ENCODE measurements at places on chromosomes 13 and 19. TPM values are rescaled to one million over a fixed set of nuclear protein-coding genes. Genes with fewer than 3 reads are reported as not detected.

DNA sequence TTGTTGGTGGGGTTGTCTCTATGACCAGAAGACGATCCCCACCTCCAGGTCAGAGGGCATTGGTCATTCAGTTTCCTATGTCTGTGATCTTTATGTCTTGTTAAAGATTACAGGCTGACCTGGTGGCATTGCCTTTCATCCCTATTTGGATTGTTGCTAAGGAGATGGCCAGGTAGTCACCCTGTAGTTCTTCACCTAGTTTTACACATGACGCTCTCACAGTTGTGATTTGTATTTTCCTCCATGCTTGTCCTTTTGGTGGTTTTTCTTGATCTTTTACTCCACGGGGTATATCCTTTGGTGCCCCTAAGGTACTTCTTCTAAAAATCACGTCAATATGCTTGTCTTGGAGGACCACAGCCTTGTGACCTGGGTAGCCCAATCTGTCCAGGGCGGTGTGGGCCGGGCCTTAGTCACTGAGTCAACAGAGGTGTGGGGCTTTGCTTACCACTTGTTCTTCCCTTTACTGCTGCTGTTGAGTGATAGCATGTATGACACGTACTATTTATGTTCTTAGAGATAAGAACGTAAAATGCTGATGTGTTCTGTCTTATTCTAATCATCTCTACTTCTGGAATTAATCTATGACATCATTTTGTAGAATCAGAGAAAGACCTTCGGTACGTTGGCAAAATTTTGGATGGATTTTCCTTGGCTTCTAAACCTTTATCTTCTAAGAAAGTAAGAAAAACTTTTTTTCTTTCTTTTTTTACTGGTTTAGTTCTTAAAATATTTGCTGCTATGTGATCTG lies 20.1 kb downstream of the GPATCH1 start:
- no peak for DNase-seq

- DNase-seq = no peak
These were observed 18.8 kb downstream of the MTRF1 start for GRCh38 chr13:41244556-41244955.

ZNF829 gene
- 3.2 TPM for total RNA-seq

DNA sequence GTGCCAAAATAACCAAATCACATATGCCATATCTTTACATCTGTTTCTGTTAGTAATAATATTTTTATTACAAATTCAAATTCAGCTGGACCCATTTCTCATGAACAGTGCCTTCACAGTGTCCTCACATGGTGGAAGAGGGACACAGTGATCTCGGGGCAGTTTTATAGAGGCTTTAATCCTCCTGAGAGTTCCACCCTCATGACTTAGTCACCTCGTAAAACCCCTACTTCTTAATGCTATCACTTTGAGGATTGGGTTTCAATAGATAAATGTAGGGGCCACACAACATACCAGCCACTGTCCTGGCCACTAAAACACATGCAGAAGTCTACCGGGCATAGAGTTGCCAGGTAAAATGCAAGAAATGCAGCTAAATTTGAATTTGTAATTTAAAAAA lies 201.5 kb downstream of the MYO16 start:
- DNase-seq = no peak

DNA sequence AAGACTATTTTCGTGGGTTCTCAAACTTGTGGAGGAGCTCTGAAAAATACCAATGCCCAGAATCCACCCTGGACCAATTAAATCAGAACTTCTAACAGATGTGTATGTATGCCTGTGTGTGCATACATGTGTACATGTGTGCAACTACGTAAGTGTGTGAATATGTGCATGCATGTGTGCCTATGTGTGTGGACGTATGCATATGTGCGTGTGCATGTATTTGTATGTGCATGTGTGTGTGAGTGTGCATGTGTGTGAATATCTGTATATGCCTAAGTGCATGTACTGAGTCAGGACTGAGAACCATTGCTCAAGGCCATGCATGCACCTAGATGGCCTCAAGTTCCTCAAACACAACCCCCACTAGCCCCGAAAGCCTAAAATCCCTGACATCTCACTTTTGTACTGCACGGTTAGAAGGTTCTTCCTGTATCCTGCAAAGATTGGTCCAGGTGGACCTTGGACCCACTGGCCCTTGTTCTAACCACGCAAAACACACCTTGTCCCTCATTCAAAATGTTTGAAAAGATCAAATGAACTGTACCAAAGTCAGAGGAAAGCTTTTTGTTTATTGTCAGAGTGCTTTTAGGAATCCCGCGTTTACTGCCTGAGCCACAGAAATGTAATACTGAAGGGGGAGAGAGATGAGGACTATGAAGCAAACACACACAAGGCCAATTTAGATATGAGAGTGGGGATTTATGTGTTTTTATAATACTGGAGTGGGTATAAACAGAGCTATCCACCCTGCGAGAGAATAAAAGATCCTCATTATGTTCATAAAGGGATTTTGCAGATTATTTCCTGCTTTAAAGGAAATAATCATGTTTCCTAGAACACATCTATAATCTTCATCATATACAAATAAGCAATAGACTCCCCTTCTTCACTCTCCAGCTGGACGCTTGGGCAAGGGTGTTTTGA lies 39.1 kb downstream of the LATS2 start:
- DNase-seq = no peak

GRCh38 chr13:49214917-49215376 lies 5.2 kb upstream of the MLNR start:
- no peak for DNase-seq

- no peak for DNase-seq
These were observed 50.3 kb upstream of the SIN3B start for GRCh38 chr19:16778796-16779411.

- DNase-seq = no peak
These were observed 1572.7 kb upstream of the PRR20A start for GRCh38 chr13:55567721-55568625.

NLRP5 gene
- total RNA-seq = not detected

- DNase-seq = no peak
These were observed 194.2 kb downstream of the POU4F1 start for GRCh38 chr13:78409172-78409571.

GRCh38 chr13:110330491-110331011 lies 23.5 kb downstream of the COL4A2 start:
- no peak for DNase-seq

DNAJB1 gene
- total RNA-seq = 80.0 TPM

- DNase-seq = no peak
These were observed 32.1 kb upstream of the PEPD start for GRCh38 chr19:33553530-33554310.

DNA sequence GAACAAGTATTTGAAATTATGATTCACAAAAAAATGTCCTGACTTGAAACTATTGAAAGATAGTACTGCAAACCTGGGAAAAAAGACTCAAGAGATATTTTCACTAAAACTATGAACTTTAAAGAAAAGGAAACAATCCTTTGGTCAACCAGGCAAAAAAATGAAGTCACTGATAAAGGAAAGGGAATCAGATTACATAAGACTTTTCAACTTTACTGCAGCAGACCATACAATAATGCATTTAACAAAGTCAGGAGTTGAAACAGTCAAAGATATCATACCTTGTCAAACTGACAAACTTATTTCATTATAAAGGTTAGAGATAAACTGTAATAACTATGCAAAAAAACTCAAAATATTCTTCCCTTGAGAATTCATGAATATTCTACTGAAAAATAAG lies 361.6 kb downstream of the DLEU7 start:
- DNase-seq = no peak

DNA sequence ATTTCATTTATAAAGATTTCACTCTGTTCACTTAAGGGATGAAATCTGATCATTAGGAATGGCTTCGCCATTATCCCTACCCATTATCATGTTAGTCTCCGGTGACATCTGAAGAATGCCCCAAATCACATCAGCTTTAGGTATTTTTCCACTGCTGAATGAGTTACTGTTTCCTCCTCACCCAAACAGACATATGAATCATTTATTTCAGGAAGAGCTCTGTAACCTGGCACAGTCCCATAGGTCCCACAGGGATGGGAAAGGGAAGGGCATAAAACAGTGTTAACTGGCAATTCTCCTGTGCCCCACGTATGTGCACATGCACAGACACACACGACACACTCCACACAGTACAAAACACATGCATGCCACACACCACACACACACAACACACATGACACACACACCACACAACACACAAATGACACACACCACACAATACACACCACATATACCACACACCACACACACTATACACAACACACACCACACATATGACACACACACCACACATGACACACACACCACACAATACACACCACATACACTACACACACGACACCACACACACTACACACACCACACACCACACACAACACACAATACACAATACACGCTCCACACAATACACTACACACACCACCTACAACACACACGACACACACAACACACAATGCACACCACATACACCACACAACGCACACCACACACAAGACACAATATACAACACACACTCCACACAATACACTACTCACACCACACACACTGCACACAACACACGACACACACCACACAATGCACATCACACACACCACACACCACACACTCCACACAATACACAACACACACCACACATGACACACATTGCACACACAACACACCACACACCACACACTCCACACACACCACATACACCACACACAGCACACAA lies 15.4 kb downstream of the TMEM255B start:
- DNase-seq = no peak

DNA sequence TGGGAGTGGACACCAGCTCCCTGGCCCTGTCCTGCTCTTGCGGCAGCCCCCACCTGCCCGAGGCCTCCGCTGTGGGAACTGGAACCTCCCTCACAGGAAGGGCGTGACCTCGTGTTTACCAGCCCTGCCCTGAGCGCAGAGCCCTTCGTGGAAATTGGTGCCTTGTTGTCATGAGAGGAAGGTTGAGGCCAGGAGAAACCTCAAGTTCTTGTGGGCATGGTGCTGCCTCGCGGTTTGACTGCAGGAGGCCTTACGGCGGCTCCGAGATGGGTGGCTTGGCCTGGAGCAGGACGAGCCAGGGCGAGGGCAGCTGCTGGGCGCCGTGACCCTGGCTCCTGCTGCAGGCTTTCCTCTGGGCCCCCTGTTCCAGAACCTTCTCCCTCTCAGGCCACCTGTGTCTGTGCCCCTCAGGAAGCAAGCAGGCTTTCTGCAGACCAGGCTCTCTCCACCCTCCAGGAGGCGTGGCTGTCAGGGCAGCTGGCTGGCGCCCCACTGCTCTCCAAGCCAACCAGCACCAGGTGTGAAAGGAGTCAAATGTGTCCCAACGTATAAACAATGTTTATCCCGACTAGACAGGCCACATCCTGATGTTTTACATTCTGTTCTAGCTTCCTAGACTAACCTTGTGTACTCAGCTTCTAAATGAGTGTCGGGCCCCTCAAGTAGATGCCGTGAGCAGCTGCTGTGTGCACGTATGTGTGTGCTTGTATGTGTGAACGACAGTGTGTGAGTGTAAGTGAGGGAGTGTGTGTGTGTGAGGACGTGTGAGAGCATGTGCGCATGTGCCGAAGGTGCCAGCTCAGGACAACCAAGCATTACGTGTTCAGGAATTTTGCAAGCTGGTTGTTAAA lies 10.4 kb upstream of the RASA3 start:
- no peak for DNase-seq

DNA sequence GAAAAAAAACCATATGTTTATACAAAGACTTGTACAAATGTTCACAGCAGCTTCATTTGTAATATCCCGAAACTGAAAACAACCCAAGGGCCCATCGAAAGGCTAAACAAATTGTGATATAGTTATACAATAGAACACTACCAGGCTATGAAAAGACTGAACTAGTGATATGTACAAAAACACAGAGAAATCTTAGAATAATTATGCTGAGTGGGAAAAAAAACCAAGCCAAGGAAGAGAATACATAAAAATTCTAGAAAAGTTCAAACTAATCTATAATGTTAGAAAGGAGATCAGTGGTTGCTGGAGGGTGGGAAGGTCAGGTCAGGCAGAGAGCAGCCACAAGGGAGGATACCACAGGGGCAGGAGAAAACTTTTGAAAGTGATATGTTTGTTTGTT lies 7.8 kb downstream of the PABPC3 start:
- DNase-seq = no peak

DNA sequence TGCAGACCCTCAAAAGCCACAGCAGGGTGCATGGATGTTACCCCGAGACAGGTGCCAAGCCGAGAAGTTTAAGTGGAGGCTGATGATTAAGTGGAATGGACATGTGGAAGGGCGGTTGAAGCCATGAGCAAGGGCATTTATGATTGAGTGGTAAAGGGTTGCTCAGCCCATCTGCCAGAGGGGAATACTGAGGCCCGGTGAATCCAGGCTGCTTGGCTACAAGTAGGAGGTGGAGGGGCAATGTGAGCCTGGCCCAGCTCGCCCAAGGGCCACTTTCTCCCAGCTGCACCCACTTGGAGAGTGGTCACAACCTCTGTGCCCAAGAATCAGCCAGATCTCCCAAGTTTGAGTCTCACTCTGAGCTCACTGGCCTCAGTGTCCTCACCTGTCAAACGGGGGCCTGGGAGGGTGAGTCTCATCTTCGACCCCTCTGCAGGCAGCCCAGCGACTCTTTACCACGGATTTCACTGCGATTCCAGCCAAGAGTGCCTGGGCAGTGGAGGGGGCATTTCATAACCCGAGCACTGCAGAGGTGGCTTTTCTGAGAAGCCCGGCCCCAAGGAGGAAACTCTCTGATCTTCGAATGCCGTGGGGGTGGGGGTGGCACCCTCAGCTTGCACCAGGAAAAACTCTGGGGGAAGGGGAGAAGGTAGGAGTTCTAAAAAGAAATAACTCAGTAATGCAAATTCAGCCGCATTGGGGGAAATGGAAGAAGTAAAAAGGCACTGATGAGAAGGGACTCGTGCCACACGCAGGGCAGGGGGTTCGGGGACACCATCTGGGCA lies 62.9 kb upstream of the KLF2 start:
- DNase-seq = no peak

DNA sequence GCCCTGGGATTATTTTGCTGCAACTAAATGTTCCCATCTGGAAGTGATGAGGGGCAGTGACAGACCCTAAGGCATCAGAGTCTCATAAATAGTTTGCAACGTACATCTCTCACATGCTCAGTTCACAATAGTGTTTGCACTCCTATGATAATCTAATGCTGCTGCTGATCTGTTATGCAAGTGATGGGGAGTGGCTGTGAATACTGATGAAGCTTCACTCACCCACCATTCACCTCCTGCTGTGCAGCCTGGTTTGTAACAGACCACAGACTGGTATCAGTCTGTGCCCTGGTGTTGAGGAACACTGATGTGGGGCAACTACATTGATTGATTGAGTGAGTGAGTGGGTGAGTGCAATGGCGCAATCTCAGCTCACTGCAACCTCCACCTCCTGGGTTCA lies 54.9 kb downstream of the ZNF726 start:
- no peak for DNase-seq

SLC10A2 gene
- total RNA-seq = not detected
